ENCODE measurements at places on chromosomes 7 and 10. TPM values are rescaled to one million over a fixed set of nuclear protein-coding genes. Genes with fewer than 3 reads are reported as not detected.

AMPH gene
- total RNA-seq, result not detected

EBLN1 gene
- 0.95 TPM for total RNA-seq

DNA sequence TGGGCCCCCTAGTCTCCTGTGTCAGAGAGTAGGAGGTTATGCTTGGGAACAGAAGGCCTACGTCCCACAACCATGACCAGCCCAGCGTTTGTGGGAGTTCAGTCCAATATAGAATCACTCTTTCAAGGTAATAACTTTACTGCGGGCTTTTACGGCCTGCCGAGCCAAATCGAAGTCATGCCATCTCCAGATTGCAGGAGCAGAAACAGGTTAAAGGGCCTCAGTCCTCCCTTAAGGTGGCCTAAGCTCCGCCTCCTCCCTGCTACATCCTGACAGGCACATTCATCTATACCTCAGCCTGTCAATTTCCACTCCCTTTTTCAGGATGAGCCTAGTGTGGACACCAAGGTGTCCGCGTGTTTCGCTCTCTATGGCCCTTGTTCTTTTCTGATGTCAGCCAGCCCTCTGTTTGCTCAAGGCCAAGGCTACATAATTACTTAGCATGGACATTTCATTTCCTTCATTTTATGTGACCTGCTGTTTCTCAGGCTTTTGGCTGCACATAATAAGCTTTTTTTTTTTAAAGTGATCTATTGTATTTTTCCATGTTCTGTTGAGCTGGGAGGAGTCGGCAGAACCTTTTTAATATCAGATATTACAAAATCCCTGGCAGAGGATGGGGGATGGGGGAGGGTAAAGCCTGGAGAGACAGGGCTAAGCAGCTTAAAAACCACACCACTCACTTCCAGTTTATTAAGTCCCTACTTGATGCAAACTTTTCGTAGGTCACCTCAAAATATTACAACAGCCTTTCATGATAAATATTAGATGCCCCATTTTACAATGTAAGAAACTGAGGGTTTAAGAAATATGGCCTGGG, 84.6 kb downstream of the CACNB2 start:
- no peaks in the 10 kb centered on the region for H3K36me3 ChIP-seq
- H3K27ac ChIP-seq, result no peak overlapping the region
- no peaks in the 10 kb centered on the region for H3K27me3 ChIP-seq
- no peak overlapping the region for H3K4me3 ChIP-seq

- no peaks in the 10 kb centered on the region for H3K4me1 ChIP-seq
- peaks cover 2% of the 10 kb centered on the region for H3K36me3 ChIP-seq
- DNase-seq, result no peak
- H3K27me3 ChIP-seq, result no peaks in the 10 kb centered on the region
- H3K27ac ChIP-seq, result no peak overlapping the region
- H3K4me3 ChIP-seq, result no peak overlapping the region
Measured at GRCh38 chr10:18527687-18528086, 123.7 kb downstream of the NSUN6 start.

HECW1 gene
- 0.47 TPM for total RNA-seq

GRCh38 chr10:21888959-21889358, 114.6 kb downstream of the DNAJC1 start:
- H3K4me3 ChIP-seq, result no peak overlapping the region
- H3K4me1 ChIP-seq, result no peaks in the 10 kb centered on the region
- H3K36me3 ChIP-seq, result 0 out of 3 replicates have a peak, but pooled peaks cover 2% of the 10 kb centered on the region
- no peak for DNase-seq

DNA sequence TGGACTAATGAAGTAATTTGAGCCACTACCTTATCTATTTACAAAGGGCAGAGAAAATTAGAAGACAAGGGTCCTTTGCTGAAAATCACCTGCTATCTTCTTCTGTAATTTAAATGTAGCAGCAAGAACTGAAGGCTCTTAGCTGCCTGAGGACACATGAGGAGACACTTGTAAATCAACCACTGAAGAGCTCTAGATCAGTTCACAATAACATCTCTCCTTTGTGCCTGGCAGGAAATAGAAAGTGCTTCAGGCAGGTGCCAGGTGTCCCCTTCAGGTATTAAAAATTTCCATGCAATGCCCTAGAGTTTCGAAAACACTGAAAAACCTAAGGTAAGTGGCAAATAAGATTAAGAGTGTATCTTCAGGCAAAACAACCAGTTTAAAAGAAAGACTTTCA, 474.6 kb downstream of the GRM8 start:
- no peak overlapping the region for H3K4me3 ChIP-seq
- H3K4me1 ChIP-seq, result no peaks in the 10 kb centered on the region
- H3K27me3 ChIP-seq, result no peaks in the 10 kb centered on the region
- H3K27ac ChIP-seq, result no peak overlapping the region
- no peaks in the 10 kb centered on the region for H3K36me3 ChIP-seq
- no peak for DNase-seq

DNA sequence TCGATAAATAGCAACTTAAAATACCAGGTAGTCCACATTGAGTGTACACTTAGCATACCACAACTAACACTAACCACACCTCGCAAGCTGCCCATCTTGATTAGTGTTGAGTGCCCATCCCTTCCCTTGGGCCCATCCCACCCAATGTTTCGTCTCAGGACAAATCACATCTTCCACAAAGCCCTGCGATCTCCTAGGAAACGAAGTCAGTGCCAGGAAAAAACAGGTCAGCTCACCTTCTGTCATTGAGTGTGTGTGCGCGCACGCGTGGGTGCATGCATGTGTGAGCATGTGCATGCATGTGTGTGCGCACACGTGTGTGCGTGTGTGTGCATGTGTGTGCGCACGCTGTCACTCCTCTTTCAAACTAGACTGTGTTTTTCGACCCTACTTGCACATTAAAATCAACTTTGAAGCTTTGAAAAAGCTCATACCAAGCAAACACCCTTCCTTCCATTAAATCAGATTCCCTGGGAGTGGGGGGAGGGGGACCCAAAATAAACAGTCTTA, 48.8 kb upstream of the OPALIN start:
- no peaks in the 10 kb centered on the region for H3K36me3 ChIP-seq
- H3K27ac ChIP-seq, result no peak overlapping the region
- no peak for DNase-seq
- H3K4me1 ChIP-seq, result no peaks in the 10 kb centered on the region
- peaks cover 24% of the 10 kb centered on the region for H3K27me3 ChIP-seq
- no peak overlapping the region for H3K4me3 ChIP-seq
